ENCODE measurements at places on chromosomes 7 and 10.

DNA sequence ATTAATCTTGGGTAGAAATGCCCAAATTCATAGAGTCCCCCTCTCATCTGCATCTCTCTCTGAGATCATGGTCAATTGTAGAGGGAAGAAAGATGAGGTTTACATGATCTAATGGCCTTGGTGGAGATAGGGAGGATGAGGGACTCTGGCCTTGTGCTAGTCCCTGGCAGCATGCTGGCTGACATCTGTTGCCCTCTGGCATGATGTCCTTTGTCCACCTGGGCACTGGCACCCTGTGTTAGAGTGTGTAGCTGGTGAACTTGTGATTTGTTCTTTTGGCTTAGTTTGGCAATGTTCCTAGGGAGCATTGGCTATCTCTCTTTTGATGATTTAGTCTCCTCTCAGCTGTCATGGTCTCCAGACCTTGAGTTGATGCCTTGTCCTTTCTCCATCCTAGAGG lies 103.2 kb downstream of the DYNC1I1 start:
- DNase-seq: no peak

DNA sequence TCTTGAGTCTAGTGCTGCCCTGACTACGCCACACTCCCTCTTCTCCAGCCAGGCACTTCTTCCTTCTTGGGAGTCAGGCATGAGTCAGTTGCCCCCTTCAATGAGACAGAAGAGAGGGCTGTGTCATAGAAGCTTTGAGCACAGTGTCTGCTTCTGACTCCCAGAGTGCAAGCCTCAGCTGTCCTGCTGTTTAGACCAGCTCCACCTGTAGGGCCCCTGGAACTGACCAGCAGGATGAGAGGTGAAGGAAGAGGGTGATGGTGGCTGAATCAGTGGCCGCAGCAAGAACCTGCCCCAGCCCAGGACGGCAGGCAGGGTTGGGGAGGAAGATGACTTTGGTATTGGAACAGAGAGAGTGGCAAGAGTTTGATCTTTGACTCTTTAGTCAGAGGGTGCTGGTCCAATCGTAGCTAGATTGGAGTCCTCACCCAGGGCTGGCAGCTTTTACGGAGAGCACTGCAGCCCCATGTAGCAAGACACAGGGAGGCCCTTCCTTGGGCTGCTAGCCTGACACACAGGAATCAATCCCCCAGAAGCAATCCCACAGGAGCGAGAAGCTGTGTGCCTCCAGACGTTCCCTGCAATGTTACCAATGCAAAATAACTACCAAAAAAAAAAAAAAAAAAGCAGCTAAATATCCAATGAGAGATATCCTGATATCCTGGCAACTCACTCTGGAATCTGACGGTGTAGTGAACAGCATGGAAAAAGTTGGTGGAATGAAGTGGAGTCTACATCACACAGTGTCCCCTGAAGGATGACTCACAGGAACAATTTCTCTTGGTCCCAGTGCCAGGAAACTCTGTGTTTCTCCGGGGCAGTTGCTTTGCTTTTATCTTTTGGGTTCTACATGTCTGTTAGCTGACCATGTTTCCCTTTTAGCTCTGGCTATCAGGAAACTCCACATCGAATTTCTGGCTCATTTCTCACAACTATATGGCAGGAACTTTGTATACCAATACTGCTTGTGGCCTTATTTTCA lies 6.9 kb downstream of the C10orf62 start:
- DNase-seq: no peak

GRCh38 chr7:21912305-21912704 lies 33.4 kb downstream of the CDCA7L start:
- DNase-seq: no peak

- DNase-seq: no peak
These were observed 75.1 kb downstream of the SEMA3D start for GRCh38 chr7:85111761-85112160.

DNA sequence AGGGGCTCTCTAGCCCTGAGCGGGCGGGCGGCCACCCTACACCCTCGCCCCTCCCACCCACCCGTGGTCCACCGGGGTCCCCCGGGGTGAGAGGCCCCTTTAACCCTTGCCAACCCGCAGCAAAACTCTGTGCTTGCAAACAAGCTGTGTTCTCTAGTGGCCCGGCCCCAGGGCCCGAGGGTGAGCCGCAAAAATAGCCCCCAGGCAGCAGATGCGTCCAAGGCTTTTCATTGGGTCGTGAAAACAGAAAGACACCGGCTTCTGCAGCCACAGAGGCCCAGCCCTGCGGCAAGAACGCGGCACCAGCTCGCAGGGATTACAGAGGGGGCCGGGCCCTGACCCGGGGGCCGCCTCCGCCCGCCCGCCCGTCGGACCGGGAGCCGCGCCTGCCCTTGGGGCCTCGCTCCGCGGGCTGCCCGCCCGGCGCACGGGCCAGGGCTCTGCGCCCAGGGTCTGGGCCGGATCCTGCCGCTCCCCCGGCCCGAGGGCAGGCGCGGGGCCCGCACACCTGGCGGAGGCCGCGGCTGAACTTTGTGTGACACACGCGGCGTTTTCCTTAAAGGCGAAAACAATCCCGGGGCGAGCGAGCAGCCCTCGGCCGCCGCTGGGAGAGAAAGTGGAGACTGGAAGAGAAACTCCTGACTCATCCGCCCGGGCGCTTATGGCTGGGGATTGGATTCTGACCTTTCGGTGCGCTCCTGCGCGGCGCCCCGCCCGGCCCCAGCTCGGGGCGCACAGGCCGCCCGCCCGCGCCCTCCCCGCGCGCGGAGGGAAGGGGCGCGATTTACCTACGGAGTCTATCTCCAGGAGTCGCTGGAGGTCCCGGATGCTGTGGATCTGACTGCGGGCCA lies 2.8 kb downstream of the PDGFA start:
- DNase-seq: no peak

All from osteocyte (in vitro differentiated cells).